ENCODE measurements at places on chromosomes 5 and 9. TPM values are rescaled to one million over a fixed set of nuclear protein-coding genes. Genes with fewer than 3 reads are reported as not detected.

Gene MYOT
- total RNA-seq: not detected

Gene GABRB2
- not detected for total RNA-seq

Gene FKBP15
- 33.7 TPM for total RNA-seq

Gene PCDHGA4
- total RNA-seq: 0.67 TPM

Gene SPINK1
- total RNA-seq: not detected

Gene OLFM1
- 14.9 TPM for total RNA-seq

Gene MRPL50
- 16.0 TPM for total RNA-seq

Gene KIF12
- total RNA-seq: under 0.01 TPM

Gene TAS2R1
- total RNA-seq: not detected

Gene SEMA6A
- 84.3 TPM for total RNA-seq

Gene TMOD1
- total RNA-seq: 3.1 TPM

Gene GRXCR2
- total RNA-seq: not detected

Gene SPINK13
- total RNA-seq: not detected
